ENCODE measurements at places on chromosomes 3 and 15.

GRCh38 chr3:115251509-115251908 lies 104.4 kb upstream of the ZBTB20 start:
- no peak for DNase-seq

DNA sequence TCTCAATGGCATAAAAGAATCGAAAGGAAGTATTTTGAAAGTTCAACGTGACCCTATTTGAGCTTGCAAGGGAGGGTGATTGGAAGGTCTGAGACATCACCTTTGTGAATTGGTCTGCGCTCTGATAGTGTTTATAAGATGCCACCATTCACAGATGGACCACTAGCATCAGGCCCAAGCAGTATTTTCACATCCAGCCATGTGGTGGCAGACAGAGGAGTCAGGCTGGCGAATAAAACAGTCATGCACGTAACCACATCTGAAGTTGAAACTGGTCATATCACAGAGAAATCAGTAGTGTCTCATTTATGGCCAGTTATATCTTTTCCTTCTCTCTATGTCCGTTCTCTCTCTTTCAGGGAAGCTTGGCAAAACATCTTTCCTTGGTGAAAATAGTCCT lies 170.1 kb upstream of the ONECUT1 start:
- DNase-seq, result no peak

GRCh38 chr15:64536244-64536836 lies 76.0 kb downstream of the ZNF609 start:
- DNase-seq, result no peak

DNA sequence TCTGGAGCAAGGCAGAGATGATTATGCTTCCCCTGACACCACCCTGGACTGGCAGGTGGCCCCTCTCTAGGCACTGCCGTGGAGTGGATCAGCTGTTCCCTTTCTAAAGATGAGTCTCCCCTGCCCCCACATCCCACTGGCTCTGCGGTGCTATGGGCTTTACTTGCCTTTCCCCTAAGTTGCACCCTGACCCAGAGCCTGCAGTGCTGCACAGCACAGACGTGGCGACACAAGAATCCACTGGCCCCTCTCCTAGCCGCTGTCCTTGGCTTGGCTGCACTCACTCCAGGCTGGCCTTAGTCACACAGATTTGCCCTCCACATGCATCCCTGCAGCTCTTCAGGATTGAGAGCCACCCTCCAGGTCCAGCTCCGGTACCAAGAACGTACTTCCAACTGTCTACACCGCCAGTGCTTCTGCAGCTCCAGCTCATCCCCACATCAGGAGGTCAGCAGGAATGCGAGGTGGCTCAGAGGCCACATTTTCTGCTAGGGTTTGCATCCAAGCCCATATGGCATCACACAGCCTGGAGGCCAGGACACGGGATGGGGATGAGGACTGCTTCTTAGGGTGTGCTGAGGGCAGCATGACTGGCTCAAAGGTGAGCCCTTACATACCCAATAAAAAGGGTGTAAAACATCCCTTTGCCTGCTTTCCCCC lies 82.4 kb upstream of the RASGRF1 start:
- no peak for DNase-seq

DNA sequence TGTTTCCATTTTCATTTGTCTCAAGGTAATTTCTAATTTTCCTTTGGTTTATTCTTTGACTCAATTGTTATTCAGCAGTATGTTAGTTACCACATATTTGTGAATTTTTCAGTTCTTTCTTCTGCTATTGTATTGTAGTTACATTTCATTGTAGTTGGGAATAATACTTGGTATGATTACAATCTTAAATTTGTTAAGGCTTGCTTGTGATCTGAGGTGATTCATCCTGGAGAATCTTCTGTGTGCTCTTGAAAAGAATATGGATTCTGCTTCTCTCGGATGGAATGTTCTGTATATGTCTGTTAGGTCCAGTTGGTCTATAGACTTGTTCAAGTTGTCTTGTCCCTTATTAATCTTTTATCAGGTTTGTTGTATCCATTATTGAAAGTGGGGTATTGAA lies 63.4 kb upstream of the VEPH1 start:
- no peak for DNase-seq

- DNase-seq, result no peak
Measured at GRCh38 chr3:481680-482079, 285.1 kb downstream of the CHL1 start.

- no peak for DNase-seq
Measured at GRCh38 chr3:81744366-81744765, 17.1 kb downstream of the GBE1 start.

DNA sequence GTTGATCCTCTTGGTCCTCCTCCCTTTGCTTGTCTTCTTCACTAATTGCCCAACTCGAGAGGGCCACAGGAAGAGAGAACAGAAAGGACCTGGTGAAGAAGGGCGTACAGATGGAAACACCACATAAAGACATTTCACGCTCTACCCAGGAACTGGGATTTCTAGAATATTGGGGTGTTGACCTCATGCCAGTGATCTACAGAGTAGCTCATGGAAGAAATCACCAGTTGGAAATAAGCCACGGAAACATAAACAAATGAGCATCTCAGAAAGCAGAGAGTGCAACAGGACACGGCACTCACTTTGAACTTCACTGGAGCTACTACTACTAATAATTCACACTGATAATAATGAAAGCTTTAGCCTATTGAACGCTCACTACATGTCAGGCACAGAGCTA lies 84.6 kb upstream of the ARHGEF3 start:
- no peak for DNase-seq

- DNase-seq, result peak; percentile 34
Measured at GRCh38 chr15:68210821-68211655, 5.9 kb upstream of the CALML4 start.

GRCh38 chr3:21054064-21054463 lies 696.9 kb downstream of the ZNF385D start:
- DNase-seq, result no peak

DNA sequence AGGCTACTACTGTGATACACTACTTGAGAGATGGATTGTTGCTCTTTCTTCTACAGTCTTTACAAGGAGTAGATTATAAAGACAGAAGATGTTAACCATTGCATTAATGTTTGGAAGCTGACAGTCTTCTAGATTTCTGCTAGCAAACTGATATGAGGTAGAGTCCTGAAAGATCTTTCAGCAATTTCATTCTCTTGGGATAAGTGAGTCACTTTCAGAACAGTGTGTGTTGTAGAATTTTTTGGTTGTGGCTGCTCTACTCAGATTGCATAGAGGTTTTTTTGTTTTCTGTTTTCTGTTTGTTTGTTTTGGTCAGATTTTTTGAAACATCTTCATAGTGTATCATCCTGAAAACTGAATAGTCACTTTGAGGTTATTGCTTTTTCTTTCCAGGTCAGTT lies 17.1 kb downstream of the TNFSF10 start:
- no peak for DNase-seq

Data from CD4-positive, alpha-beta memory T cell (primary cell).